ENCODE measurements at places on chromosomes 12 and 14.
A peak's percentile ranks its signal among the peaks of the same experiment; 100 is the strongest.

DNA sequence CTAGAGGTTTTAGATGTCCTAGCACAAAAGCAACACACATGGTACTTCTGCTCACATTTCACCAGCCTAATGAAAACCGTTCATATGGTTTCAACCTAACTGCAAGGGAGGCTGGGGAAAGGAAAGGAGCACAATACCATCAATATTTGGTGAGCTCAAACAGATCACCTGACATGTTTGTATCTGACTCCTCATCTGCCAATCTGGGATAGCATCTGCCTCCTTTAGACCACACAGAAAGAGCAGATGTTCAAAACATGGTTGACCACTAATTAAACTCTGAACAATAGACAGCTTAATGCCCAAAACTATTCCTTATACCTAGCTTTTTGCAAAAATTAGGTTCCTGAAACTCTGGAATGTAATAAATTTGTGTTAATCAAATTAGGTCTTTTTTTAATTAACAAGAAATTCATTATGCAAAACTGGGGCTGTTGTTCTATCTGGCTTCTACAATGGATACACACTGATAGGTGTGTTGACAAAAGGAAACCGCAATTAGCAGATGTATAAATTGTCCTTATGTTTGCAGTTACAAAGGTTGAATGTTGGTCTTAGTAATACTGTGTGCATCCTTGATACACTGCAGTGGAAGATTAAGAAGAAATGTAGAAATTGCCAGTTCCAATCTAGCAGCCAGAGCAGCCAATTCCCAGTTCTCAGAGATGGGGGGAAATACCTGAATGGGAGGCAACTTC, 89.3 kb downstream of the DUSP6 start:
- no peak for DNase-seq

GRCh38 chr14:31690056-31690455, 128.9 kb downstream of the NUBPL start:
- no peak for DNase-seq

- DNase-seq = no peak
These were observed 32.6 kb upstream of the HIF1A start for GRCh38 chr14:61662437-61663311.

- peak; percentile 73 for DNase-seq
These were observed at the start of gene NAA30 for GRCh38 chr14:57390037-57390805. Gene NAA30, plus strand, starts transcription at chr14:57390586. Its CDS starts 372 bp downstream, at chr14:57390958.

Measured in forelimb muscle (tissue), 1 donor.